H7 (cell line): ENCODE measurements at places on chromosomes 6 and 20. TPM values are rescaled to one million over a fixed set of nuclear protein-coding genes. Genes with fewer than 3 reads are reported as not detected.
A peak's percentile ranks its signal among the peaks of the same experiment; 100 is the strongest.

GRCh38 chr6:132607544-132608233 lies 16.4 kb downstream of the TAAR2 start:
- no peak for DNase-seq

DNA sequence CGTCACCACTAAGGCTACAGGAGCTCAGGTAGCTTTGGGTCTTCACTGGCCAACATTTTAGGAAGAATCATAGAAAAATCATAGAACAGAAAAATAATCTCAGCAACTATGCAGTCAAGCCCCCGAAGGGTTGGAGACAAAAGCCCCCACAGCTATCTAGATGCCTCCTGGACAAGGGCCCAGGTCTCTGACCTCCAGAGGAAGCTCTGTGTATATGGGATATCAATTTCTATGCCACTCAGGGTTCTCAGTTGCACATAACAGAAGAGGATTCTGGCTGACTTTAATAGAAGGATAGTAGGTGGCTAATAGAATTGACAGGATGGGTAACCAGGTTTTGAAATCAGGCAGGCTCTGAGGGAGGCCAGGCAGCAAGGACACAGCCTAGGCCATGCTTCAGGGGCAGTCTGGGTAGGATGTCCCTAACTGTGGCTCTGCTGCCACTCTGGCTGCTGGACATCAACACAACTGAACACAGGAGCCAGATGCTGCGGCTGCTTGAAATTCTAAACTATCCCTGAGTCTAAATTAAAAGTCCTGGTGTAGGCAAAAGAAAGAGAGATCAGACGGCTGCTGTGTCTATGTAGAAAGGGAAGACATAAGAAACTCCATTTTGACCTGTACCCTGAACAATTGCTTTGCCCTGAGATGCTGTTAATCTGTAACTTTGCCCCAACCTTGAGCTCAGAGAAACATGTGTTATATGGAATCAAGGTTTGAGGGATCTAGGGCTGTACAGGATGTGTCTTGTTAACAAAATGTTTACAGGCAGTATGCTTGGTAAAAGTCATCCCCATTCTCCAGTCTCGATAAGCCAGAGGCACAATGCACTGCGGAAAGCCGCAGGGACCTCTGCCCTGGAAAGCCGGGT lies 65.6 kb downstream of the TRMT6 start:
- no peak for DNase-seq

GRCh38 chr6:30483677-30484279 lies 5.5 kb upstream of the HLA-E start:
- DNase-seq = peak; percentile 54

DNA sequence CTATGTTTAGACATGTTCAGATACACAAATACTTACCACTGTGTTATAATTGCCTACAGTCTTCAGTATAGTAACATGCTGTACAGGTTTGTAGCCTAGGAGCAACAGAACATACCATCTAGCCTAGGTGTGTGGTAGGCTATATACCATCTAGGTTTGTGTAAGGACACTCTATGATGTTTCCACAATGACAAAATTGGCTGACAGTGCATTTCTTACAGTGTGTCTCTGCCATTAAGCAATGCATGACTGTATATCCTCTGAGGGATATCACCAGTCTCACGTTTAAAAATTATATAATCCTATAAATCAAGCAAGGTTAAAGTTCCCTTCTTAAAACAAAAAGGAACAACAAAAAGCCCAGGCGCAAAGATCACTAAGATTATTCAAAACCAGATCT lies 352.2 kb downstream of the BTBD9 start:
- no peak for DNase-seq

DNA sequence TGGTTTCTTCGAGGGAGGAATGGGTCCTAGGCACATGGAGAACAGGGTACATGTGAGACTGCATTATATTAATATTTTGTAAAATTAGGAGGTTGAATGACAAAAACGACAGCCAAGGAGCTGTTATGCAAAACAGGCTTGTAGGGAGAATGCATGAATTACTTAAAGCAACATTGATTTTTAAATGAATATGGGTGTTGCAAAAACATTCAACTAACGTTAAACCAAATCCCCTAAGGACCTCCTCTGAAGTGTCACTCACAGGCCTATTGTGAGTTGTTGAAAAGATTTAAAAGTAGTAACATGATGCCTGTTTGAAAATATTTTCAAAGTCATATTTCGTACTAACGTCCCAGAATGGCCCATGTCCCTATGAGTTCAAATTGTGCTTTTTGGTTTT lies 21.9 kb downstream of the FBXL4 start:
- DNase-seq = no peak

GRCh38 chr20:12570371-12570770 lies 438.4 kb upstream of the SPTLC3 start:
- DNase-seq = peak; percentile 46

GRCh38 chr6:6330407-6330806 lies 9.9 kb upstream of the F13A1 start:
- DNase-seq = no peak

GRCh38 chr6:53624502-53624901 lies 41.1 kb downstream of the KLHL31 start:
- no peak for DNase-seq

GRCh38 chr20:3987296-3987695 lies 28.1 kb downstream of the RNF24 start:
- no peak for DNase-seq

GRCh38 chr6:159642481-159642880 lies 50.6 kb downstream of the SOD2 start:
- DNase-seq = no peak

- DNase-seq = no peak
Measured at GRCh38 chr6:53646606-53647005, 18.9 kb downstream of the KLHL31 start.

DNA sequence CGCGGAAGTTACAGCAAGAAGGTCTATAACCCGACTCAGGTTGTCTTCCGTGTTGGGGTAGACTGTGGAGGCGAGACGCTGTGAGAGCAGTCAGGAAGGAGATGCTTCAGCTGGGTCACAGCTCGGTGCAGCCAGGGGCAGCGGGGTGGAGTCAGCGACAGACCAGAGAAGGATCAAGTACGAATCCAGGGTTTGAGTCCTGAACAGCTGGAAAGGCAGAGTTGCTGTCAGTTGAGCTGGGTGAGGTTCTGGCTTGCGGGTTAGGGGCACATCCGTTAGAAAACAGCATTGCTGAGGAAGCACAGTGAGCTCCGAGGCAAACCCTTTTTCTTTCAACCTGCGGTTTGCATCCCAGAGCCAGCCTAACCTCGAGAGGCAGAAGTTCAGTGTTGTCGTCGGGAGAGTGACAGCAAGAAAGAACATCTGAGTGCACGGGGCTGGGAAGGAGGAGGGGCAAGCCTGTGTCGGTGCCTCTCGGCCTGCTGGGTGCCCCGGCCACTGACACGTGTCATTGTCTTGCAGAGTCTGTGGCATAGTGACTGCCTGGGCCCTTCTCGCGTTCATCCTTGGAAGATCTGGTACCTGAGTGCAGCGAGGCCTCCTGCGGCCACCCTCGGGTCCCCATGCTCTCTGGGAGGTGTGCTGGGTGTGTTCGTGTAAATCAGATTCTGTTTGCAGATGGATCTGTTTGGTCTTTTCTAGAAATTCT lies 20.0 kb downstream of the PNLDC1 start:
- peak; percentile 77 for DNase-seq

DNA sequence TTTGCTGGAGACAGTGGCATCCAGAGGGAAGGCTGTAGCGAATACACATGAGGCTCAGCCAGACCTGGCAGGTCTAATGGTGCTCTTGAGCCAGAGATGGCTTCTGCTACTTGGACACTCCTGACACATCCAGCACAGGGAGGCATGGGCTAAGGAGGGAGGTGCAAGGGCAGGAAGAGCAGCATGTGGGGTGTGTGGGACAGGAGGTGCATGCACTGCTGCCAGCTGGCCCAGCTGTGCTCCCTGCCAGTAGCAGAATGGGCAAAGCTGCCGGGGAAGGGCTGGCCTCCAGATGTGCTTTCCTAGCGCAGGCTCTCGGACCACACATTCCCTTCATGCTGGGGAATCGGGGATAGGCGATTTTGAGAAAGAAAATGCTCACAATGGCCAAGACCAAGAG lies 309.2 kb downstream of the CDC5L start:
- no peak for DNase-seq

DNA sequence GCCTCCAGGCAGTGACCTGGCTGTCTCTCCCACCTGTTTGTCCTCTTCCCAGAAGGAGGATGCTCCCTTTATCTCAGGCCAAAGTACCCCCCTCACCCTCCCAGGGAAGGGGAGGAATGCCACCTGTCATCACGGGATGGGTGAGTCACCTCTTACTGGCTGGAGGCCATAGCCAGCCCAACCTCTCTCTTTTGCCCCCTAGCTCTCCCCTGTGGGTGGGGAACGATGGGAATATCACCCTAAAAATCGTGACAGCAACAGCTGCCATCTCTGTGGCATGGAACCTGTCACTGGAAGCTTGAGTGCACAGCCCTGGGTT lies 137.5 kb upstream of the PTPN1 start:
- DNase-seq = no peak

DNA sequence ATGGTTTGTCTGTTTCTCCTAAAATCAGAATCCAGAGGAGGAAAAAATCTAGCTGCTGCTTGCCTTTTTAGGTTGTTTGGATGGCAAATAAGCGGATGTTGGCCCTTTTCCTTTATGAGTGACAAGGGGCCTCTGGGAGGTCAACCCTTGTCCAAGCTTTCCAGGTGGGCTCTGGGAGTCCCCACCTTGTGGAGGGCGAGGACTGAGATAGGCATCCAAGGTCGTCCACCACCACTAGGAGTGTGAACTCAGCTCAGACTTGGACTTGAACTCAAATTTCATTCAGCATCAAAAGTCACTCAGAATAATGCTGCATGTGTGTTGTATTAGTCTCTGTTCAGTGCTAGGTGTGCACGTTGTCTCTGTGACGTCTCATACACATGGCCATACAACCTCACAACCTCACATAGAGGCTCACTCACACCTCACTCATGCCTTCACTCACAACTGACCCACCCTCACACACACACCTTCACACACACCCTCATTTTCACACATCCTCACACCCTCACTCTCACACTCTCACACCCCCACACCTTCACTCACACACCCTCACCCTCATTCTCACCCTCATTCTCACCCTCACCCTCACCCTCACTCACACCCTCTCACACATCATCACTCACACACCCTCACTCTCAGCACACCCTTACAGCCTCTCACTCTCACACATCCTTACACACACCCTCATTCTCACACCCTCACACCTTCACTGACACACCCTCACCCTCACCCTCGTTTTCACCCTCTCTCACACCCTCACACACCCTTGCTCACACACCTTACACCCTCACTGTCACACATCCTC lies 18.0 kb downstream of the DYNLT1 start:
- peak; percentile 23 for DNase-seq

- no peak for DNase-seq
Measured at GRCh38 chr20:45083127-45083526, 17.8 kb downstream of the KCNS1 start.

DNA sequence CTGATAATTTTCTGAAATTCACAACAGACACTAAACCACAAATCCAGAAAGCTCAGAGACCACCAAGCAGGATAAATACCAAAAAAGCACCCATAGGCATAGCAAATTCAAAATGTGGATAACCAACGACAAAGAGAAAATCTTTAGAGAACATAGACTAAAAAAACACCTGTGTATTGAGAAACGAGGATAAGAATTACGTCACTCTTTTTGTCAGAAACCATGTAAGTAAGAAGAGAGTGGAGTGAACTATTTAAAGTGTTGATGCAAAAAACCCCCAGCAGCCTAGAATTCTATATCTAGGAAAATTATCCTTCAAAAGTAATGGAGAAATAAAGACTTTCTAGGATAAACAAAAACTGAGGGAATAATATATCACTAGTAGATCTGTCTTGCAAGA lies 126.9 kb upstream of the SCGN start:
- DNase-seq = no peak

- DNase-seq = no peak
Measured at GRCh38 chr6:159701413-159701999, 8.5 kb upstream of the SOD2 start.

- no peak for DNase-seq
Measured at GRCh38 chr6:110211753-110212152, 31.5 kb downstream of the CDC40 start.

DNA sequence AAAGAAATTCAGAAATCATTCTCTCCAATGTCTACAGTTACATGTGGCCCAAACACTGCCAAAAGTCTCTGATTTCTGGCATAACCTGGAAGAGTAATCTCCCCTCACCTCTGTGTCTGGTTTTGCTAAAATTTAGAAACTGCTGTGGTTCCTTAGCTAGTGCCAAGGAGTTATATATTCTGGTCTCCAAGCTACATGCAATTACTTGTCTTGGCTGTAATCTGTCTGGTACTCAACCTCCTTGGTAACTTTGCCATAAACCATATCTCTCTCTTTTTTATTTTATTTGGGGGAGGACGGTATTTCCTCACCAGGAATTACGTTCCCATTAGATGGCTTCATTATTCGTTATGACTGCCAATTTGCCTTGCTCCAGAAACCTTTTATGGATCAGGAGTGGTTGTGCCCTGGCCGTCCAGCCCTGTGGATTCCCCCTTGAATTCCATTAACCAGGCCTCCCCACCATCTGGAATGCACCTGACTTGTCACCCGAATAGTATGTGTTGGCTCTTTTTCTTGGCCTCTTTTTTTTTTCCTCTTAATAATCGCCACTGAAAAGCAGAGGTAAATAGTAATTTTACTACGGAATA lies 400.0 kb downstream of the CD83 start:
- no peak for DNase-seq

GRCh38 chr6:166736634-166737033 lies 109.6 kb upstream of the RPS6KA2 start:
- DNase-seq = no peak

DNA sequence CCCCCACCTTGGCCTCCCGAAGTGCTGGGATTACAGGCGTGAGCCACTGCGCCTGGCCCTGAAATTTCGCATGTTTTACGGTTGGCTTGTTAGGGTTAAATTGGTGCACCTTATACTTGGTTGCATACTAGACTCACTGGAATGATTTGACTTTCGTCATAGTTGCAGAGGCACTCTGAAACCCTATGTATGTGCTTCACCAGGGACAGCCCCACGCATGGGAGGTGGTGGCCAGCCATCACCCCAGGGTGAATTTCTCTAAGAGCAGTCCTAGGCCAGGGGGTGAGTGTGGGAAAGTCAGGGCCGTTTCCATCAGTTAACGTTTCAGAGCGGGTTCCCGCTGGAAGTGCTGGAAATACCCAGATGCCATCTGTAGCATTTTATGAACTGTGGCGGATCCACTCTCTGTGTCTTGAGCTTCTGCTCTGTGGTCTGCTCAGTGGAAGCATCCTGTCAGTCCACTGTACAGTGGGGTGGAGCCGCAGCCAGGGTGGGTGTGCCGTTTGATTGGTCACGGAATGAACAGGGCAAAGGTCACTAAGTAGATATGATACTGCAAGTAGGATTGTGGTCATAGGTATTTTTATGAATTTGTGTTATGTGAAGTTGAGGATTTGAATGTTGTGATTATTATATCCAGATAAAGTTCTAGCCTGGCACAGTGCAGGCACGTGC lies 13.2 kb downstream of the DNAJC5 start:
- no peak for DNase-seq

GRCh38 chr6:21769968-21770367 lies 176.4 kb downstream of the SOX4 start:
- DNase-seq = no peak

Gene OPN5
- total RNA-seq = not detected in 2 replicates

Gene HLA-DRB1
- total RNA-seq = 0.48 TPM in 1 of 2 replicates, not detected in the other

Gene TTK
- total RNA-seq = 69.0 and 97.9 TPM in 2 replicates

Gene ZSCAN9
- total RNA-seq = 15.6 and 20.4 TPM in 2 replicates

Gene HFE
- total RNA-seq = 0.38 and 0.81 TPM in 2 replicates

Gene L3MBTL3
- total RNA-seq = 13.1 and 14.1 TPM in 2 replicates

Gene MRPL2
- total RNA-seq = 79.1 and 82.1 TPM in 2 replicates

Gene E2F1
- 51.8 and 57.8 TPM in 2 replicates for total RNA-seq

Gene LY6G6D
- 2.8 TPM in 1 of 2 replicates, not detected in the other for total RNA-seq

Gene MAFB
- total RNA-seq = 2.4 and 4.2 TPM in 2 replicates

Gene VSX1
- total RNA-seq = not detected in 2 replicates

Gene SGK2
- 0.07 TPM in 1 of 2 replicates, not detected in the other for total RNA-seq

Gene AGPAT4
- 10.4 and 15.6 TPM in 2 replicates for total RNA-seq

Gene SFTA2
- not detected in 2 replicates for total RNA-seq

Gene TBC1D32
- 5.4 and 6.0 TPM in 2 replicates for total RNA-seq
